WERI-Rb-1 (cell line): ENCODE measurements at places on chromosomes 16 and 17.

DNA sequence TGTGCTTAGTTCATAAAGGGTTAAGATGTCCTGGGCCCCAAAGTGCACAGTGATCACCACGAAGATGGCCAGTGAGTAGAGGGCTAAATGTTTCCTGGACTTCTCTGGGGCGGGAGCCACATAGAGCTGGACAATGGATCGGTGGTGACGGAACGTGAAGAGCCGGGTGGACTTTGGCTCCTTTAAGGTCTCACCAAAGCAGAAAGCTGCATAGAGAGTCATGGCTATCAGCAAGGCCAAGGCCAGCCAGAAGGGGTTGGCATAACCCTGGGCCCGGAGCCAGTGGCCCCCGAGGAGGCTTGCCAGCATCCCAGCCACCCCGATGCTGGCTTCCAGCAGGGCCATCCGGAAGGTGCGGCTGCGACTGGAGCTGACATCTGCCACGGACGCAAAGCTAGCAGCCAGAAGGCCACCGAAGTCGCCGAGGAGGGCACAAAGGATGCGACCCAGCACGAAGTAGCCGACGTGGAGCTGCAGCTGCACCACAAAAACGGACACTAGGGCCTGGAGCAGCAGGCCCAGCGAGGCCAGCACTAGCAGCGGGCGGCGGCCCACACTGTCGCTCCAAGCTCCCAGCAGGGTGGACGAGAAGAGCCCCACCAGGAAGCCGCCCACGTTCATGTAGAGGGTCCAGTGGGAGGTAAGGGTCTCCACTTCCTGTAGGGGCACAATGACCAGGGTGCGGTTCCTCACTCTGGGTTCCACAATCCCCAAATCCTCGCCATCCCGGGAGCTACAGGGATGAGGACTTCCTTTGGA lies 1.0 kb downstream of the SLC46A1 start:
- DNase-seq, result no peak

DNA sequence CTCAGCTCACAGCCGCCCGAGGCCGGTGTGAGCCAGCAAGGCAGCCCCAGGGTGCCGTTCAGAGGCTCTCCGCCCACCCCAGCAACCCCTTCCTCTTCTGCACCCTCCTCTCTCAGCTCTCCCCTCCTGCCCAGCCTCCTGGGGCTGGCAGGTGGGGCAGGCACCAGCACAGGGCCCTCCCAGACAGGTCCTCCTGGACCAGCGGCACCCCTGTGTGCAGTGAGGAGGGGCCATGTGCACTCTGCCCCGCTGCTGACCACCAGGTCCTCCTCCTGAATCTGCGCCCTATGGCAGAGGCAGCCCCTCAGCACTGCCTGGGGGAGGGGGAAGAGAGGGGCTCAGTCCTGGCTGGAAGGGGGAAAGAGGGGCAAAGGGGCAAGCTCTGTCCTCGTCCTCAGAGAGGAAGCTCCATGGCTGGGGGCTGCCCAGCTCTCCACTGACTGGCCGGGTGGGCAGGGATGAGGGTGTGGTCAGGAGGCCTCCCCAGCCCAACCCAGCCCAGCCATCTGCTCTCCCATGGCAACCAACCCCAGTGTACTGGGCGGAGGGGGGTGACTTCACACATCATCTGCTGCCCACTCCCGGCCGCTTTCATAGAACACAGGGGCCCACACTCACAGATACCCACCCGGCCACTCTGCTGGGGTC lies 5.4 kb upstream of the BCAR1 start:
- DNase-seq, result peak; percentile 90

GRCh38 chr17:17946093-17946492 lies 26.1 kb downstream of the TOM1L2 start:
- DNase-seq, result no peak

GRCh38 chr16:70597135-70597835 lies 49.1 kb upstream of the IL34 start:
- DNase-seq, result no peak

GRCh38 chr16:1620391-1620790 lies 8.2 kb downstream of the CRAMP1 start:
- no peak for DNase-seq

- no peak for DNase-seq
Observed at GRCh38 chr16:15780805-15781204, 76.0 kb downstream of the MYH11 start.

GRCh38 chr16:29662729-29663015 lies 375 bp upstream of the SPN start:
- DNase-seq, result no peak

DNA sequence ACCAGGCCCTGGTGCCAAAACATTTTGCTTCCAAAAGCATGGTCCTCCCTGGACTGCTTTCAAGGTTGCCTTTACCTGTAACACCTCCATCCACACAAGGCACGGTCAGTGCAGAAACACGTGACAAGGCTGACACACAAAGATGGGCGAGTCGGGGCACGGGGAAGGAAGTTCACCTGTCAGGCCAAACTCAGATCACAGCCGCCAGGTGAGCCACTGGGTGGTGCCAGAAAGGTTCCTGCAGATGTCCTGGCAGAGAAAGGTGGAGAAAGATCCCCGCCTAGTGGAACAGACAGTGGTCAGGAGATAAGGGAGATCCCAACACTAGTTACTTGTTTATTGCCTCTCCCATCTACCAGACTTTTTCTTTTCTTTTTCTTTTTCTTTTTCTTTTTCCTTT lies 155.3 kb downstream of the AIPL1 start:
- DNase-seq, result peak; percentile 84

DNA sequence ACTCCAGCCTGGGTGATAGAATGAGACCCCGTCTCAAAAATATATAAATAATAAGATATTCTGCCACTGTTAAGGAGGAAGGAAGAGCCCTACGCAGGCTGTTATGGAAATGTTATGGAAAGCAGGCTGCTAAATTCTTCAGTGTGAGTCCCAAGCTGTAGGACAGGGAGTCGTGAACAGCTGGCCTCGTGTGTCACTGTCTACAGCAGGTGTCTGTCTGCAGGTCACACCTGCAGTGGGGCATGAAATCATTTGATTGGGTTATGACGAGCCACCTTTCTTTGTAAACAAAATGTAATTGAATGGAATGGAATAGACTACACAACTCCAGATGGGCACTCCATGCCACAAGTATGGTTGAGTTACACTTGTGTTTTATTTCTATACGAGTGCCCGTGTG lies 15.6 kb upstream of the LITAF start:
- no peak for DNase-seq

- no peak for DNase-seq
Observed at GRCh38 chr16:22694887-22695382, 119.0 kb upstream of the HS3ST2 start.

GRCh38 chr17:21288571-21289017 lies 4.1 kb downstream of the MAP2K3 start:
- no peak for DNase-seq

DNA sequence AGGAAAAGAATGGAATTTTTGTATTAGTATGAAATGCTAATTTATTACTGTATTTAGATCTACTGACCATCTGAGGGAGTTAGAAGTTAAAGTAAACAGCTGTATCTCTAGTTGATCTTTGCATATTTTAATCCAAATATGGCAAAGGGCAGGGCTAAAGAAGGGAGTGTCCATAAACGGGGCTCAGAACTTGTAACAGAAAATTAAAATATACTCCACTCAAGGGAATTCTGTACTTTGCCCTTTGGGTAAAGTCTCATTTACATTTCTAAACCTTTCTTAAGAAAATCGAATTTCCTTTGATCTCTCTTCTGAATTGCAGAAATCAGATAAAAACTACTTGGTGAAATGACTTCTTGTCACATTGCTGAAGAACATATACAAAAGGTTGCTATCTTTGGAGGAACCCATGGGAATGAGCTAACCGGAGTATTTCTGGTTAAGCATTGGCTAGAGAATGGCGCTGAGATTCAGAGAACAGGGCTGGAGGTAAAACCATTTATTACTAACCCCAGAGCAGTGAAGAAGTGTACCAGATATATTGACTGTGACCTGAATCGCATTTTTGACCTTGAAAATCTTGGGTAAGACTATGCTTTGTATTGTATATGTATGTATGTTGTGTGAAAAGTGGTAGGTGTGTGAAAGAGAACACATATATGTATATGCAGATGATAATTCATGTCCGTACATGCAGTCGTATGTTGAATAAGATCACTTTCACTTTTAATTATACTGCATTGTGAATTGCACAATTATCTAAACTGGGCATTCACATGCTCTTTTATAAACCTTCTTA lies at the start of gene ASPA:
TSS of gene ASPA (plus strand) at position 186 of the 799 bp plus-strand sequence. CDS start at position 349, 163 bp downstream.
- DNase-seq, result no peak

GRCh38 chr17:8019665-8020650 lies 17.5 kb downstream of the GUCY2D start:
- no peak for DNase-seq

- DNase-seq, result no peak
Observed at GRCh38 chr17:49944273-49944870, 24.6 kb upstream of the DLX4 start.

GRCh38 chr16:71564335-71564967 lies 12.4 kb downstream of the TAT start:
- DNase-seq, result peak; percentile 9

GRCh38 chr17:46984892-46985291 lies 5.8 kb upstream of the RPRML start:
- DNase-seq, result no peak

DNA sequence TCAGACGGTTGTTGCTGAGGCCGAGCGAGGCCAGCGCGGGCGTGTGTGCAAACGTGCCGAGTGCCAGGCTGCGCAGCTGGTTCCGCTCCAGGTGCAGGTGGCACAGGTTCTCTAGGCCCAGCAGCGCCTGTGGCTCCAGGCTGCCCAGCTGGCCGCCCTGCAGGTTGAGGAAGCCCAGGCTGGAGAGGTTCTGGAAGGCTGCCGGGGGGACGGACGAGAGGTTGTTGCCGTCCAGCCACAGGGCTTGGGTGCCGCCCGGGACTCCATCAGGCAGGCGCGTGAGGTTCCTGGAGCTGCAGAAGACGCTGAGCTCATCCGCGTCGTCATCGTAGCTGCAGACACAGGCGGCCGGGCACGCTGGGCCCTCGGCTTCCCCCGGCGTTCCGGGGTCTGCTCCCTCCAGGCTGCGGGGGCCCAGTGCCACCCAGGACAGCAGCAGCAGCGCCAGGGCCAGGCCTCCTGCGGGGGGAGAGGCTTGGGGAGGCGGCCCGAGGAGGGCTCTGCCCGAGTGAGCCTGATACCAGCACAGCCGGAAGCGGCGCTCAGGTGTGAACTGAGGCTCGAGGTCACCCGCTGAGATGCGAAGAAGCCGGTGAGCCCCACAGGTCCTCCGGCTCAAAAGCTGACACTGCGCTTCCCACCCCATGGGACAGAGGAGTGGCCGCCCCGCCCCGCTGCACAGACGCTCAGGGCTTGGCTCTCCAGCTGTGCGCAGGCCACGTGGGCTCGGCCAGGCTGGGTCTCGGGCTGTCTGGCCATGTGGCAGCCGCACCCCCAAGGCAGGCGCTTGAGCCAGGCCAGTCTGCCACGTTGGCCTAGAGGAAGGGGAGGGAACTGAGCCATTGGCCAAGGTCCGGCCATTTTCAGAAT lies 1.3 kb downstream of the IGFALS start:
- no peak for DNase-seq

- DNase-seq, result peak; percentile 79
Observed at GRCh38 chr17:7208027-7208571, 11.5 kb downstream of the DLG4 start.

DNA sequence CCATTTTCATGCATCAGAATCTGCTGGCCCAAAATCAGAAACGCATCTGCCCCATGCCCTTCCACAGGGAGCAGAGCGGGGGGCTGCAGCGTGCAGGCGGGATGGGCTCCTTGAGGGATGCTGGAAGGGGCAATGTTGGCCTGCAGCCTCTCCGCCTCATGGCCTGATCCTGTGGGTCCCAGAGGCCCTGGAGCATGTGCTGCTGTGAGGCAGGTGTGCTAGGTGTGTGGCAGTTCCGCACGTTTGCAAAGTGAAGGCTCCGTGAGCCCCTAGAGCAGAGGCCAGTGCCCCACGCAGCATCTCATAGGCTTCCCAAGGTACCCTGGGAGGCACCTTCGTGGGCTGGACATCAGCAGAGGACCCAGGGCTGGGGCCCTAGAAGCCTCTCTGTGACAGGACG lies 36.4 kb upstream of the CDH15 start:
- DNase-seq, result no peak

- DNase-seq, result peak; percentile 14
Observed at GRCh38 chr16:56824331-56824730, 40.7 kb upstream of the SLC12A3 start.

DNA sequence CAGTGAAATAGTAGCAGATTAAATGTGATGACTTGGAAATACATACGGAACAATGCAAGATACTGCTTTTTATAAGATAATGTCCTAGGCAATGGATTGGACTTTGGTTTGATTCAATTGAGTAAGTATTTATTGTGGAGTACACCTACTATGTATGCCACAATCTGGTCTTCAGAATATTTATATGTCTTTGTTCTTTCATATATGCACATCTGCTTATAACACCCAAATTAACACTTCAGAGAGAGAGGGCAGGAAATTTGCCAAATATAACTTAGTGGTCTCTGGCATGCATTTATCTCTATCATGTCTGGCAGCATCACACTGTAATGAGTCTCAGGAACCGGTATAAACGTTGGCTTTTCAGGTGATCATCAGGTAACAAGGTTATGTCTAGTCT lies 16.9 kb downstream of the RPGRIP1L start:
- DNase-seq, result no peak

DNA sequence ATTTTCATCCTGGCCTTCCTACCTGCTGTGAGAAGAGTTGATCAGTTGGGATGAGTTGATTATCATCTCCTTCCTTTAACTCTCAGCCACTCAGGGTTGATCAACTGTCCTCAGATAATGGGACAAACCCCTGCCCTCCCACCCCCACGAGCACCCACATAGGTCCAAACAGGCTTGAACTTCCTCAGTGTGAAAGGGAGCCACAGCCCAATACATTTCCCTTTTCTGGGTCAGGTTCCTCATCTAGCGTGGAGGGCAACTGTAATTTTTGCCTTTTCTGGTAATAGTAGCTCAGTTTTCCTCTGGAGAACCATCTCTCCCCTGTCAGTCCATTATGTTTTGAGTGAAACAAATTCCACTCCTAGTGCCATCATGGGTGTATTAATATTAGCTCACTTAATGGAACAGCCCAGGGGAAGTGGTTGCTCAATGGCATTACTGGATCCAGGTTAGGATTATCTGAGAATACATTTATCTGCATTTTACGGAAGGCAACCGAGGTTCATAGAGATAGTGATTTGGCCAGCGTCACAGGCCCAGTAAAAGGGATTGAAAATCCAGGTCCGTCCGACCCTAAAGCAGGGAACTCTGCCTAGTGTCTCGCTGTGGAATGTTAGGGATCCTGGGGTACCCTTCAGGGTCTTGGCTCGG lies 476 bp upstream of the LPCAT2 start:
- DNase-seq, result no peak

DNA sequence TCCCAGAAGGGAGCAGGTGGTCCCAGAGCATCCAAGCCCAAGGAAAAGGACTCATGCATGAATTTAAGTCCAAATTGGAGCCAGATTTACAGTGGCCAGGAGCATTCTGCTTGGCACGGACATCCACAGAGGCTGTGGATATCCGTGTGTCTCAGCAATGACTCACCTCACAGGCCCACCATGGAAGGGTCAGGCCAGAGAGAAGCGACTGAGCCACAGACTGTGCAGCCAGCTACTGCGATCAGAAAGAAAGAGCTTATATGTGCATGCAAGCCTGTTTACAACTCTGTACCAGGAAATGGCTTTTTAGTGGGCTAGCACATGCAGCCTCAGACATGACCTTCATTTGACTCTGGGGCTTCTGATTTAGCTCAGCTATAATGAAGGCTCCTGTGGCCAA lies 231.0 kb downstream of the C16orf95 start:
- DNase-seq, result no peak
